ENCODE measurements at places on chromosomes 11 and 22. TPM values are rescaled to one million over a fixed set of nuclear protein-coding genes. Genes with fewer than 3 reads are reported as not detected.

DNA sequence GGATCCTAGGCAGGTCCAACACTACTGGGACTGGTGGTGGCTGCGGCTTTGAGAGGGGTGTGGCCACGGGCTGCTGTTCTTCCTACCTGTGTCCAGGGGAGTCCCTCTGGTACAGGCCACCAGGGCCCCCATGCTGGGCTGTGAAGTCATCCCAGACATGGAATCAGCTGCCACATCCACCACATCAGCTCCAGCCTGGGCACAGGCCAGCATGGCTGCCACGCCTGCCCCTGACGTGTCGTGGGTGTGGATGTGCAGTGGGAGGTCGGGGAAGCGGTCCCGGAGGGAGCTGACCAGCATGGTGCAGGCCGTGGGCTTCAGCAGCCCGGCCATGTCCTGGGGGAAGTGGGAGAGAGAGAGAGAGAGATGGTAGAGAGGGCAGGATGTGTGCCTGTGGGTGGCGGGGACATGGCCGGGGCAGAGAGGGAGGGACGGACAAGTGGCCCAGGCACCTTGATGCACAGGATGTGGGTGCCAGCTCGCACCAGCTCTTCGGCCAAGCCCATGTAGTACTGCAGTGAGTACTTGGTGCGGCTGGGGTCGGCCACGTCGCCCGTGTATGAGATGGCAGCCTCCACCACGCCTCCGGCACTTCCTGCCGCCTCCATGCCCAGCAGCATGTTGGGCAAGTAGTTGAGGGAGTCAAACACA is 6.2 kb upstream of the LRFN4 start:
- H3K27me3 ChIP-seq: no peaks in the 10 kb centered on the region
- no peak overlapping the region for H3K27ac ChIP-seq
- H3K4me3 ChIP-seq: no peak overlapping the region
- H3K36me3 ChIP-seq: peaks cover 42% of the 10 kb centered on the region
- H3K4me1 ChIP-seq: peaks cover 10% of the 10 kb centered on the region

DNA sequence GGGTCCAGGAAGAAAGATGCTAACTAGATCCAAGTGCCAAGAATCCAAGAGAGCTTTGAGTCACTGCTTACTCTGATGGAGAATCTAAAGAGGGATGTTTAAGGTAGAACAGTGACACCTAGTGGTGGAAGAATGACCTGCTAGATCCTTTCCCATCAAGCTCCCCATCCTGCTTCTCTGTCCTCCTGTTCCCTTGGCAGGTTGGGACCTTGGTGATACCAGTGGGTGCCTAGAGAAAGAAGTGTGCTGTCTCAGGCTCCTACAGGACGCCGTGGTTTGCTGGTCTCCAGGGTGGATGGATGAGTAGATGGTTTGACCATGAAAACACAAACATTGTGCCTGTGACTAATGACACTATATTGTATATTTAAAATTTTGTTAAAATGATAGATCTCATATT is 383.7 kb downstream of the TMEM135 start:
- no peak overlapping the region for H3K4me3 ChIP-seq
- no peaks in the 10 kb centered on the region for H3K4me1 ChIP-seq
- H3K36me3 ChIP-seq: no peaks in the 10 kb centered on the region
- DNase-seq: peak; percentile 67
- H3K27ac ChIP-seq: no peak overlapping the region

- H3K4me1 ChIP-seq: no peaks in the 10 kb centered on the region
- no peak overlapping the region for H3K27ac ChIP-seq
- peak; percentile 48 for DNase-seq
- no peaks in the 10 kb centered on the region for H3K36me3 ChIP-seq
Observed at GRCh38 chr11:21511835-21512440, 680.9 kb upstream of the ANO5 start.

GRCh38 chr22:27391092-27391770 is 410.3 kb downstream of the MN1 start:
- no peak overlapping the region for H3K4me3 ChIP-seq
- DNase-seq: no peak
- no peaks in the 10 kb centered on the region for H3K4me1 ChIP-seq
- no peaks in the 10 kb centered on the region for H3K36me3 ChIP-seq

DNA sequence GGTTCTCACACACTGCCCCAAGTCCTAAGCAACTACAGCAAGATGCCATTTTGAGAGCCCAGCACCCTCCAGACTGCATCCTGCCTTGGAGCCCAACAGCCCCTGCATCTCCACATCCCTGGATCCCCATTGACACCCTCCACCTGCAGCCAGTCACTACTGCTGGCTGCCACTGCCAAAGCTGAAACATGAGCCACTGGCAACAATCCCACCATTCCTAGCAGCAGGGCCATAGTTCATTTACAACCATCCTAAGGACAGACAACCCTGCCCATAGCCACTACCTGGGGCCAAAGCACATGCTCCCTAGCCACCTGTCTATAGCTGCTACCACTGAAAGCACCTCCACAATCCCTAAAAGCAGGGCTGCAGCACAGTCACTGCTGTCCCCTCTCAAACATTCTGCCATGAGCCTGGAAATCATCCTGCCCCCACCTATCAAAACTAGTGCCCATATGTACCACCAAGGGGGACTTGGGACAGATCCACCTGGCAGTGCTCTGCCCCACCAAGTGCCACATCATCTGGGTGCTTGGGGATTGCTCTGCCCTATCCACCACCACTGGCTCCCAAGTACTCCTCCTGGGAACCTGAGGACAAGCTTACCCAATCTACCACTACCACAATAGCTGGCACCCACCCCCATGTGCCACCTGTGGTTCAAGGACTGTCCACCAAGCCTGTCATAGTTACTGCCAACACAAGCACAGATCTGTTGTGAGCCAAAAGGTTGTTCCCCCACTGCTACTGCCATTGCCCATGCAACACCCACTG is 138.8 kb upstream of the SOX6 start:
- no peaks in the 10 kb centered on the region for H3K4me1 ChIP-seq
- H3K4me3 ChIP-seq: no peak overlapping the region
- no peaks in the 10 kb centered on the region for H3K36me3 ChIP-seq
- H3K27ac ChIP-seq: no peak overlapping the region
- H3K27me3 ChIP-seq: no peaks in the 10 kb centered on the region

DNA sequence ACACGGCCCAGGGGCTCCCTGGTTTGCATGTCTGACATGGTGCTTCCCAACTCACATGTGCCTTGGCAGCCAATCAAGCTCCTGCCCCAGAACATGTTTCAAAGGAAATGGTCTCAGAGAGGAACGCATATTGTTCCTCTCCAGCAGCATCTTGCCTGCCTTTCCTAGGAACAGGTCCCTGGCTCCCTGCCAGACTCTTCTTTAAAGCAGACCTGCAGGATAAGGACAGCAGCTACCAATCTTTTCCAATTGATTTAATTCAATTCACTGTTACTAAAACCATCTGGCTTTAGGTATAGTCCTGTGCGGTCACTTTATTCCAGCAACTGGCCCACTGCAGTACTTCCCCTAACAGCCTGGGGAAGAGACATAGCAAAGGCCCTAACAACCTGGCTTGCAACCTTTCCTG is 79.9 kb downstream of the AMBRA1 start:
- H3K36me3 ChIP-seq: peaks cover 14% of the 10 kb centered on the region
- no peak for DNase-seq
- H3K27ac ChIP-seq: no peak overlapping the region
- H3K4me3 ChIP-seq: no peak overlapping the region

GRCh38 chr11:13220148-13220547 is 57.4 kb upstream of the BMAL1 start:
- H3K36me3 ChIP-seq: no peaks in the 10 kb centered on the region
- no peak overlapping the region for H3K4me3 ChIP-seq
- DNase-seq: no peak
- peaks cover 20% of the 10 kb centered on the region for H3K27me3 ChIP-seq

CHRNA10 gene
- total RNA-seq: 0.71 TPM

SLC5A1 gene
- not detected for total RNA-seq

Measured in HepG2 (cell line).